ENCODE measurements at places on chromosomes 2 and 18. TPM values are rescaled to one million over a fixed set of nuclear protein-coding genes. Genes with fewer than 3 reads are reported as not detected.

The TNFAIP6 gene
- 1.2 TPM for total RNA-seq

The ARHGAP25 gene
- total RNA-seq: 1.2 TPM

The TDRD15 gene
- not detected for total RNA-seq

The CYP27C1 gene
- 4.1 TPM for total RNA-seq

The GRP gene
- total RNA-seq: not detected

The LRATD1 gene
- total RNA-seq: 2.6 TPM

The VAMP5 gene
- total RNA-seq: 2.5 TPM

The EEF1B2 gene
- total RNA-seq: 491 TPM

The TMEM178A gene
- total RNA-seq: 11.9 TPM

The LYPD1 gene
- 6.7 TPM for total RNA-seq

The MOCOS gene
- 3.2 TPM for total RNA-seq

The SCN9A gene
- total RNA-seq: 1.5 TPM

The PTPN2 gene
- 38.7 TPM for total RNA-seq

The ASTL gene
- 0.60 TPM for total RNA-seq

The FIGN gene
- 11.5 TPM for total RNA-seq

The KCNG2 gene
- total RNA-seq: not detected

The GAREM2 gene
- total RNA-seq: 26.4 TPM

The NPHP1 gene
- 5.1 TPM for total RNA-seq

The SGPP2 gene
- 0.23 TPM for total RNA-seq

The IL1R1 gene
- 13.3 TPM for total RNA-seq

The SLC35G4 gene
- total RNA-seq: not detected

The PXDN gene
- 292 TPM for total RNA-seq

The SLC4A3 gene
- total RNA-seq: 25.7 TPM

The VAMP8 gene
- 55.7 TPM for total RNA-seq

The FBLN7 gene
- total RNA-seq: 1.9 TPM

The REG1A gene
- not detected for total RNA-seq

The GCKR gene
- total RNA-seq: not detected

The DNER gene
- total RNA-seq: not detected

The ST8SIA3 gene
- not detected for total RNA-seq

The SIX2 gene
- total RNA-seq: 0.11 TPM

The EMILIN2 gene
- total RNA-seq: 30.2 TPM

The ADRA2B gene
- total RNA-seq: 0.51 TPM

The TSHZ1 gene
- total RNA-seq: 48.6 TPM

The AGXT gene
- total RNA-seq: not detected

The COL3A1 gene
- 7,584 TPM for total RNA-seq

The PJVK gene
- total RNA-seq: 12.2 TPM

The HOXD9 gene
- 1.1 TPM for total RNA-seq

The LONRF2 gene
- 13.7 TPM for total RNA-seq

The AMER3 gene
- not detected for total RNA-seq
